Activated CD4-positive, alpha-beta T cell treated with anti-CD3 and anti-CD28 coated beads for 24 hours (primary cell): ENCODE measurements at places on chromosomes 16 and 17.

DNA sequence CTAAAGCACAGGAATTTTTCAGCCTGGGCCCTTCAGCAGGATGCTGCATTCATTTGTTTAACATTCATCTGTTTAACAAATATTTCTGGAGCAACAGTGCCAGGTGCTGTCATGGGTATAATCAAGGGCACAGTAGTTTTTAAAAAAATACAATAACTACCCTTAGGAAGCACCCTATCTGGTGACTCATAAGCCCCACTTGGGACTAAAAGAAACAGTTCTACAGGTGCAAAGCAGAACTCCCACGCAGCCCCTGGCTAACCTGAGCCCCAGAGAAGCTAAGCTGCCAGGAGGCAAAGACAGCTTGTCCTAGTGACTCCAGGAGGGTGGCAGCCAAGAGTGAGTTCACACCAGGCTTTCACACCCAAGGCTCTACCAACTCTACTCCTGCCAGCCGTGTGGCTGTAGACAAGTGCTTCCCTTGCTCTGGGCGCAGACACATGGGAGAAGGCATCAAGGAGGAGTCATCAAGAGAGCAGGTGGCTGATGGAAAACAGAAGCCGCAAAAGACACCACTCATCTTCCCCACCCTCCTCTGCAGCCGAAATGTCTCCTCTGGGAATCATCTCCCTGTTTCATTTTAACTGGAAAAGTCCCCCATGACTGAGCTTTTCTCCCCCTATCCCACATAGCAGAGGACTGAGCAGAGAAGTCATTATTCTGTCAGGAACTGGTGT is 14.4 kb downstream of the CUEDC1 start:
- DNase-seq = no peak

DNA sequence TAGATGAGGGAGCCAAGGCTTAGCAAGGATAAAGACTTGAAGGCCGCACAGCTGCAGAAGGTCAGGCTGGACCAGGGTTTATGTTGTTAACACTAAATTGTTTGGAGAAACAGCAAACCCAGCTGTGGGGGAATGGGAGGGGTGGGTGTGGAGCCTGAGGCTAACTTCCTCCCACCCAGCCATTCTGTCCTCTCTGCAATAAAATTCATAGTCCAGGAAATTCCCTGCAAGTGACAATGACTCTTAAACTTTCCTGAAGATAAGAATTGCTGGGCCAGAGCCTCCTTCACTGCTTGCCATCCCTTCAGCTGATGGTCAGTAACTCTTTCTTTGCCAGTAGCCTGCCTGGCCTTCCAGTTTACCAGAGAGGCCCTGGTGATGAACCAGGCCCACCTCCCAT is 19.4 kb upstream of the ATP5MC1 start:
- DNase-seq = no peak

GRCh38 chr17:21528031-21528695 is 152.0 kb downstream of the KCNJ12 start:
- no peak for DNase-seq

GRCh38 chr17:73532421-73532901 is 111.8 kb downstream of the SDK2 start:
- DNase-seq = no peak

- DNase-seq = no peak
These were observed 10.7 kb upstream of the GSDMA start for GRCh38 chr17:39951924-39952679.

DNA sequence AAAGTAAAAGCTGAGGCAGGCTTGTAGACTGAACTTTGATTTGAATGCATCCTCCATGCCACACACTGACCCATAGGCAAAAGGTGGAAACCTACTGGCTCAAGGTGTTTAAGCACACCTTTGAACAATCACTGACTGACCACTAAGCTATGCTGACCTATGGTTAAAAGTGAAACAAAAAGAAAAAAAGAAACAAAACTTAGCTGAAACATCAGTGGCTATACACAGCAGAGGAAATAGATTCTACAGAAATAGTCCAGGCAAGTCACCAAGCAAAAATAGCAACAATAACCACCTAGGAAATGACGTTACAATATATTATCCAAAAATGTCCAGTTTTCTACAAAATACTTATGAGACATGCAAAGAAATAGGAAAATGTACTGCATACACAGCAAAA is 60.2 kb downstream of the RPGRIP1L start:
- no peak for DNase-seq

GRCh38 chr17:9211133-9211765 is 189.9 kb downstream of the NTN1 start:
- DNase-seq = no peak

DNA sequence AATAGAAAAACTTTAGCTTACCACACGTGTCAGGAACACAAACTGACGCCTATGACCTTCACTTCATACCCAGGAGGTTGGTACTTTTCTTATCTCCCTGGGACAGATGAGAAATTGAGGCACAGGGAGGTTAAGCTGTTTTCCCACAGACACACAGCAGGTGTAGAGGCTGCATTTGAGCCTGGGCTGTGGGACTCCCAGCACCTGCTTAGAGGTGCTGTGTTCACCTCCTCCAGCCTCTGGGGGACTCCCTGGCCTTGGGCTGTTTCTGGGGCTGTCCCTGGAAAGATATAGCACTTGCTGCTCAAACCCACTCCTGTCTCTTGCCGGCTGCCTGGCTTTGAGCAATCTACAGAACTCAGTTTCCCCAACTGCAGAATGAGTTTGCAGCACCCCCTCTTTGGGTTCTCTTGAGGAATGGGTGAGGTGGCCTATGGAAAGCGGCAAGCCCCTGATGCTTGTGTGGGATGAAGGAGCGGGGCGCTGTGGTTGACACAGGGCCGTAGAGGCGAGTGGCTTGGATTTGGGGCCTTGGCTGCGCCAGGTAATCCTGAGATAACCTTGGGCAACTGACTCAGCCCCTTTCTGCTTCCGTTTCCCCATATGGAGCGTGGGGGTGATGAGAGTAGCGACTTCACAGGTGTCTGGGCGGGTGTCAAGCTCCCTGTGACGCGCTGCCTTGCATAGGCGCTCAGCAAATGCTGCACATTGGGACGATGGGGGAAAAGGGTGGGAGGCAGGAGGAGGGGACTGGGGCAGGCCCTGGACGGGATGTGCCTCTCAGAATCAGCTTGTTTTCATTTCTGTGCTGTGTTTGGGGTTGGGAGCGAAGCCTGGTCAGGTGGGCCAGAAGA is 104.5 kb upstream of the CIBAR2 start:
- DNase-seq = no peak

- DNase-seq = no peak
These were observed 12.3 kb upstream of the MEIOB start for GRCh38 chr16:1884155-1884760.

GRCh38 chr16:3073448-3073847 is 8.0 kb downstream of the IL32 start:
- DNase-seq = no peak

DNA sequence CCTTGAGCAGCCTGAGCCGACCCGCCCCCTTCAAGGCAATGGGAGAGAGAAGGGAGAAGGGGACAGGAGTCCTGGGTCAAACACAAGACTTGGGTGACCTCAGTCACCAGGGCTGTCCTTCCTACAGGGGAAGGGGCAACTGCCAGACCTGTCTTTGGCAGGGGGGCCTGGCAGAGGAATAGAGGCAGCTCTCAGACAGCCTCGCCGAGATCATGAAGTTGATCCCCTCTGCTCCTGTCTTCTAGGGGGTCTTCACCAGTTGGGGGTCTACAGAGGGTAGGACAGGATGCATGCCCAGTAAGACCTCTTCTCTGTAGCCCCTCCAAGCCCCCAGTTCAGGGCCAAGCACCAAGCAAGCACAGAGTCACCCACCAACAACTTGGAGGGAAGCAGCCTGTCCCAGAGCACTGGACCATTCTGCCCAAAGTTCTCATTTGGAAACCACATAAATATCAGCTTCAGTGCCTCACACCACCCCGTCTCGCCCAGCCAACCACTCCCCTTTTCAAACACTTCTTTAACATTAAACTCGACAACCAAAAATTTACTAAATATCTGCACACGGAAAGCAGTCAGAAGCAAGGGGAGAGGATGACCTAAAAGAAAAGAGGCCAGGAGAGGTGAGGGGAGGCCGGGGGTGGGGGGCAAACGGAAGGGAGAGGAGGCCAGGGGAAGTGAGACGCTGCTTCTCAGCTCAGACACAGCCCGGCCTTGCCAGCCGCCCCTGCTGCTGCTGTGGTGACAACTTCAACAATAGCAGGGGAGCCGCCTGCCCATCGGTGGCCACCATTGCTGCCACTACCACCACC is 7.7 kb downstream of the DOK4 start:
- DNase-seq = no peak

- DNase-seq = no peak
These were observed 7.0 kb downstream of the G6PC3 start for GRCh38 chr17:44077595-44077909.

- no peak for DNase-seq
These were observed 5.6 kb upstream of the ACSF3 start for GRCh38 chr16:89087922-89088497.

- no peak for DNase-seq
These were observed 5.7 kb downstream of the CLEC3A start for GRCh38 chr16:78028018-78028417.

- DNase-seq = no peak
These were observed 6.7 kb downstream of the MNT start for GRCh38 chr17:2393954-2394749.
